ENCODE measurements at places on chromosomes 2 and 18.

- peak; percentile 30 for DNase-seq
Measured at GRCh38 chr2:11457935-11458334, 8.0 kb downstream of the E2F6 start.

DNA sequence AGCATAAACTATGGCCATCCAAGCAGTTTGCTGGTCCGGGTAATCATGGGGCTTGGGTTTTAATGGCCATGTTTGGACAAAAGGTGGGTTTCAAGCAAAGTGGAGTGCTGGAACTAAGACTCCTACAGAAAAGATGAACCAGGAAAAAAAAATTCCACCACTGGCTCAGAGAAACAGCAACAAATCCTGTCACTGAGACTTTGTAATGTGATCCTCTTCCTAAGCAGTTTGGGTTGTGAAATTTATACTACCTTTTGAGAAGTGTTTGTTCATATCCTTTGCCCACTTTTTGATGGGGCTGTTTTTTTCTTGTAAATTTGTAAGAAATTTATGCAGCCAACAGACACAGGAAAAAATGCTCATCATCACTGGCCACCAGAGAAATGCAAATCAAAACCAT lies 40.2 kb downstream of the MRPL33 start:
- DNase-seq = no peak

DNA sequence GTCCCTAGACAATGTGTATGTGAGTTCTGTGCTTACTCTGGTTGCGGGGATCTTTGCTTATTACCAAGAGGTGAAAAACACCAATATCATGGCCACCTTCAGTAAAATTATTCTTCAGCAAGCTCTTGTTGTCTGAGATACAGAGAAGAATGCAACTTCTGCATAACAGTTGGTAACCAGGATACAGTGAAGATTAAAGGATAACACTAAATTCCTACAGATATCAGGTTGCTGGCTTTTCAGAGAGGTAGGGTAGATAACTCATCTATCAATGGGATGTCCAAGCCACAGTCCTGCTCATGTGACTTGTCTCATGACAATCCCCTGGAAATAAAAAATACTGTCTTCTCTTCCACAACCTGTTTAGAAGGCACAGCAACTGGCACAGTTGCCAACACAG lies 308.5 kb downstream of the TNS1 start:
- no peak for DNase-seq

DNA sequence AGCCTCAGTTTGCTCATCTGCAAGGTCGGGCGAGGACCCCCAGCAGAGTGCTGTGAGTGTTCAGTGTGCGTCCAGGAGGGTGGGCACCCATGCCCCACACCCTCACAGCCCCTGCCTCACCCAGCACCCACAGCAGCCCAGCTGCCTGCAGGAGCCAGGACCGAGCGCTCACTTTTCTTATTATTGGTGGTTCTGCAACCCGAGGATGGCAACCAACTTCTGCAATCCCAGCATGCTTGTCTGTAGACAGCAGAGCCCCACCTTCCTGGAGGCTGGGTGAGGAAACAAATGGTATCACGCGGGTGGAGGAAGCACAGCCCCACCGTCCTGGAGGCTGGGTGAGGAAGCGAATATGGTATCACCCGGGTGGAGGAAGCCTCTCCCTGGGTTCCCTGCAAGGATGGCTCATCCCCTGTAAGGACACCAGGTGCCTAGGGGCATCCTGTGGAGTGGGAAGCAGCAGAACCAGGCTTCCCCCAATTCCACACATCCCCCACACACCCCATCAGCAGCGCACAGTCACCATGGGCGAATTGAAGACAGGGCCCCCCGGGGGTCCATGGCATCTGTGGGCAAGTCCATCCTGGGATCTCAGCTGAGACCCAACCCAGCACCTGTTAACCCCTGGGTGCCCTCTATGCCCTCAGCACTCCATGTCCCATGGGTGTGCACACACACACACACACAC lies 220.5 kb upstream of the RAB6C start:
- no peak for DNase-seq

- DNase-seq = no peak
Measured at GRCh38 chr2:27086724-27087593, at the start of gene KHK. TSS of gene KHK (plus strand) at chr2:27086772. CDS start at chr2:27087260, 488 bp downstream.

- DNase-seq = no peak
Measured at GRCh38 chr2:201448061-201448460, 3.2 kb downstream of the TRAK2 start.

DNA sequence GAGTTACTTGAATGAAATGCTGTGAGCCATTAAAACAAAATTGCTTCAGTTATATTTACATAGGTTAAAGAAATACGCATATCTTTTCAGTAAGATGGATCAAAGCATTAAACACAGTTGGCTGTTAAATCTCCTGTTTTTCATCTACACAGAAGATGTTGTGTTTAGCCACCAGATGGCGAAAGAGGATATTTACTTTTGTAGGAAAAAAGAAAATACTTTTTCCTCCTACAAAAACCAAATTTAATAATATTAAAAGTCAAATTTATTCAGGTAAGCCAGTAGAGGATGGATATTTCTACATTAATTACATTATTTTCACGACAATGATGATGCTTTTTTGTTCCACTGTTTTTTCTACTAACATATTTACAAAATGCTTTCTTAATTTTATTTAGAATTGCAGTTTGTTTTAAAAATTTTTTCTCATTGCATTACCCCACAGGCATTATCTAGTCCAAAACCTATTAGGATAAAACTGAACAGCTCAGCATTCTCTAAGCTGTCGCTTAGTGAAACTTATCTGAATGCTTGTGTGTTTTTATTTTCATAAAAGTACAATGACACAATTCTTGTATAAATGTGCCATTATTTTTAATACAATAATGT lies 173.7 kb downstream of the ASXL3 start:
- peak; percentile 9 for DNase-seq

- DNase-seq = no peak
Measured at GRCh38 chr2:182867426-182868053, 1.1 kb upstream of the FRZB start.

- DNase-seq = peak; percentile 17
Measured at GRCh38 chr2:191625016-191625415, 52.9 kb upstream of the NABP1 start.

DNA sequence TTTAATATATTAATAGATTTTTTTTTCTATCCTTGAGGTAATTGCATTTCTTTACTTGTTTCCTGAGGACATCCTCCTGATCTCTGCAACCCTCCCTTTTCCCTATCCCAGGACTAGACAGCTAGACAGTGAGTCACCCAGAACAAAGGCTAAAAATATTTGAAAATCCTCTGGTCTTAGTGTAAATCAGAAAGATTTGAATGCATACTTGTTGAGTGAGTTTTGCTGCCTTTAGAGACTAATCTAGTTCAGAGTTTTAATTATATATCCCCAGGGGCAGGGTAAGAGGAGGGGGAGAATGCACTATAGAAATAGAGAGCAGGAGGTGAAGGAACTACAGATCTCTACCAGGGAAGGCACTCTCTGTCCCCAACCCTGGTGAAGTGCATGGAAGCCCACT lies 202.3 kb upstream of the TCF4 start:
- no peak for DNase-seq

DNA sequence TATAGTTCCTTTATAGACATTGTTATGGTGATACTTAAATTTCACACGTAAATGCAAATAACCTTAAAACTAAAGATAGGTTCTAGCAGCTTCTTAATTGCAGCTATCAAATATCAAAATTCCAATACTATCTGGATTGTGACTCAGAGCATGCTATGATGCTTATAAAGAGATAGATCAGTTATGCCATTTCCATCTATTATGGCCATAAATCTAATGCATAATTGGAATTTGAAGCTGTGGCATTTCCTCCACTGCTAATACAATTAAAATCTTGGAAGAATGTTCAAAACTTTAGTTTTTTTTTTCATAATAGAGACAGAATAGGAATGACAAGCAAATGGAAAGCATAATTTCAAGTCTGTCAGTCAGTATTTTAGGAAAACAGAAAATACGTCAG lies 220.8 kb upstream of the GALNT5 start:
- no peak for DNase-seq

Measured in hematopoietic multipotent progenitor cell treated with erythropoietin and hydrocortisone succinate and interleukin-3 and kit ligand, for 8 days (in vitro differentiated cells).